Activated T-cell treated with anti-CD3 and anti-CD28 coated beads, Interleukin-2, amount 50 U/mL, for 4 hours (primary cell): ENCODE measurements at places on chromosomes 3 and 15. TPM values are rescaled to one million over a fixed set of nuclear protein-coding genes. Genes with fewer than 3 reads are reported as not detected.

DNA sequence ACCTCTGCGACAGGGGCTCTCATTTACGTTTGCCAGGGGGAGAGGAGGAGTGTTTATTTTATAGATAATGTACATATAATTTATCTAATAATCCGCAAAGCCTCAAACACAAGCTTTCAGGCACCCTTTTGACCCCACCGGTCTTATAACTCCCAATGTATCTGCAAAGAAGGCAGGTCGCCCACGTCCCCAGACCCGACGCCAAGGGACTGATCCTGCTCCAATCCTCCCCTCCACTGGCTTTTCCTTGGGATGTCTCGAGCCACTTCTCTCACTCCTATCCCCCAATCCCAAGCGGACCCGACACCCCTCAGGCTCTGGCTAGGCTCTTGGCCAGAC is 452 bp downstream of the DCP1A start:
- no peak for DNase-seq

DNA sequence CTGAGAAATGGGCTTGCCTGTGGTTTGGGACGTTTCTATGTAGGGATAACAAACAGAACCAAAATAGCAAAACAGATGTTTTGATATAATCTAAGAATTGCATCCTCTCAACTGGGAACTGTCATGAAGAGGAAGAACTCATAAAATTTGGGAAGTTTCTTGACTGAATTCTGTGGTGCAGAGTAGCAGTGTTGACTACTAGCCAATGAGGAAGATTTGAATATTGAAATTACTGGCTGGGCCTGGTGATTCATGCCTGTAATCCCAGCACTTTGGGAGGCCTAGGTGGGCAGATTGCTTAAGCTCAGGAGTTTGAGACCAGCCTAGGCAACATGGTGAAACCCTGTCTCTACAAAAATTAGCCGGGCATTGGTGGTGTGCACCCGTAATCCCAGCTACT is 42.2 kb downstream of the ZNF609 start:
- no peak for DNase-seq

GRCh38 chr3:111594781-111595180 is 365 bp downstream of the ZBED2 start:
- DNase-seq, result no peak

DNA sequence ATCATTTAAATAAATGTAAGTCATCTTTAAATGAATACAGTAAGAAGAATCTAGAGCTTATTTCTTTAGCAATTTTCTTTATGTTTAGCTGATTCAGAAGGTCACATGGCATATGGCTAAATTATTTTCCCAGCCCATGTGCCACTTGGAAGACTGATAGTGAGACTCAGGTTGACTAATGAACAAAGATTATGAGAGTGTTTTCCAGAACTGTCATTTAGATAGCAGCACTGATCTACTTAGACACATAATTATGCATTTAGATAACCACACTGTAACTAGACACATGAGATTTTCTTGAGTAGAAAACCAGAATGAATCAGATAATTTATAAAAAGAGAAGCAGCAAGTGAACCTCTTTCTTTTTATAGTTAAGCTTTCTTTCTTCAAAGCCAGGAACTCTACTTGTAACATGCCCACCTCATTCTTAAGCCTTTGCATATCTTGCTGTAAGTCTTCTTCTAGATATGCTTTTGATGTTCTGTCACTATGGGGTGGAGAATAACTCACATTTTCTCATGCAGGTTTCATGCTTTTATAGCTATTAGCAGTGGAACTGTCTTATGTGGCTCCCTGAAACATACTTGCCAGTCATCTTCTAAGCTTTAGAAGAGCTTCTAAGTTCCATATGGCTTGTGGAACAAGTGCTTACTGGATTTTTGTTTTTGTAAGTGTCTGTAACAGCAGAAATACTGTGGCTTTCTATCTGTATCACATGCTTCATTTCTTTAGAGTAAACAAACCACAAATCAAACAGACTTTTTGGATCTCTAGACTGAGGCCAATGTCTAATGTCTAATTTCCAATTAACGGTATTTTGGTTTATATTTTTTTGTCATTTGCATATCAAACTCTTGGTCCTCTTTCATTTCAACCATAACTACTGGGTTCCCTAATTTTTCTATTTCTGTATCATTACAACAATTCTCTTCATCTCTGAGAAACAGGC is 101.4 kb downstream of the LMLN start:
- DNase-seq, result no peak

Gene LINGO1
- not detected for total RNA-seq

- no peak for DNase-seq
Measured at GRCh38 chr15:41512940-41513505, 604 bp downstream of the LTK start.

- DNase-seq, result no peak
Measured at GRCh38 chr3:175989161-175989560, 1130.0 kb downstream of the NAALADL2 start.

GRCh38 chr15:69004011-69004410 is 10.5 kb upstream of the NOX5 start:
- DNase-seq, result no peak

Gene UBAP1L
- total RNA-seq, result 5.2 TPM

Gene POLQ
- 4.4 TPM for total RNA-seq

- peak; percentile 5 for DNase-seq
Measured at GRCh38 chr3:143002083-143002712, 828 bp downstream of the U2SURP start.

Gene MYRIP
- total RNA-seq, result not detected

GRCh38 chr3:186315581-186316354 is 46.3 kb downstream of the DGKG start:
- no peak for DNase-seq

GRCh38 chr15:84654689-84655453 is 788 bp upstream of the WDR73 start:
- DNase-seq, result peak; percentile 73

- no peak for DNase-seq
Measured at GRCh38 chr3:128388932-128389331, 77.8 kb downstream of the DNAJB8 start.

DNA sequence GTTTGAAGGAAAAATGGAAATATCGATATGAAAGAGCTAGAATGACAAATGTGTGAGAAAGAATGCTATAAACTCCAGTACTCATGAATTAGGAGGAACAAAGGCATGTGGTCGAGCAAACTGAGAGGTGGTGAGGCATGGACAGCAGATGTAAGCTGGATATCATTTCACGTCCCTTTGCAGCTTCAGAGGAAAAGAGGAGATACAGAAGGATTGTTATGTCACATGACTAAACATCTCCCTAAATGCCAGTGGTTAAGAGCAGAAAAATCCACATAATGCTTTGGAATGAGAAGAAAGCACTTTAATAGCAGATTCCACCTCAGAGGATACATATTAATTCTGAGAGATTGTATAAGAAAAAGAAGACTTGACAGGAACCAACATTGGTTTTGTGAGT is 248.7 kb downstream of the ZIC4 start:
- DNase-seq, result no peak

DNA sequence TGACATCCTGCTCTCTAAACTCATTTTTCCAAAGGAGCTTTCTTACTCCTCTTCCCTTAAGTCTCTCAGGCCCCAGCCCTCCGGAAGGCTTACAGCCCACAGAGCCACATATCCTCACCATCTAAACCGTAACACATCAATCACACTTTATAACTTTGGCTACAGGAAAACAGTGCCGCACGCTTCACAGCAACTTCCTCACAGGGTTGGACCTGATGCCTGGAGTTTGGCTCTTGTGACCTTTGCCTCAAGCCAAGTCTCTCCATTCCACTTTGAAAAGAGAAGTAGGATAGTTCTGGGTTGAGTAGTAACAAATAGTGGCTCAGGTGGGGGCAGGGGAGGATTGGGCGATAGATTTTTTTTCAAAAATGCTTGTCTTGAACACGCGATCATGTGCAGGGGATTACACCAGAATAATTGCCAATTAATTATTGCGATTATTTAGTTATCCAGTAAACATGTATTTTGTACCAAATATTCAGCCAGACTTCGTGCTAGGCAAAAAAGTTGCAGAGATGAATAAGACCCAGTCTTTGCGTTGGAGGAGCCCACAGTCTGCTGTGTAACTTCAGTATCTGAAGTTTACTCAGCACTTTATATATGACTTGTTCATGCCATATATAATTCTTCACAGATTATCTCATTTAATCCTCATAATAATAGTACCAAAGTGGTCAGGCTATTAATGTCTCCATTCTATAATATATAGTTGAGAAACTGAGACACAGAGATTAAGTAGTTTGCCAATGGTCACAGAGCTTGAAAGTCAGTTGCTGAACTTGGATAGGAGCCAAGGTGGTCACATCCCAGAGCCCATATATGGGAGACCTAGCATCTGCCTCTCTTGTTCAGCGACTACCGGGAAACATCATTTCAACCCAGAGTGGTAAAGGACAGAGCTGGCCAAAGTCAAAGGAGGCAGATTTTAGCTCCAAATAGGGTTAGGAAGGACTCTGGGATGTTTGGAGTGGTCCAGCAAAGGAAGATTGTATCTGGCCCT is 2.4 kb upstream of the ETV5 start:
- no peak for DNase-seq

Gene TGM5
- total RNA-seq, result not detected

Gene SLC6A11
- not detected for total RNA-seq

Gene PPP1R14D
- total RNA-seq, result not detected

DNA sequence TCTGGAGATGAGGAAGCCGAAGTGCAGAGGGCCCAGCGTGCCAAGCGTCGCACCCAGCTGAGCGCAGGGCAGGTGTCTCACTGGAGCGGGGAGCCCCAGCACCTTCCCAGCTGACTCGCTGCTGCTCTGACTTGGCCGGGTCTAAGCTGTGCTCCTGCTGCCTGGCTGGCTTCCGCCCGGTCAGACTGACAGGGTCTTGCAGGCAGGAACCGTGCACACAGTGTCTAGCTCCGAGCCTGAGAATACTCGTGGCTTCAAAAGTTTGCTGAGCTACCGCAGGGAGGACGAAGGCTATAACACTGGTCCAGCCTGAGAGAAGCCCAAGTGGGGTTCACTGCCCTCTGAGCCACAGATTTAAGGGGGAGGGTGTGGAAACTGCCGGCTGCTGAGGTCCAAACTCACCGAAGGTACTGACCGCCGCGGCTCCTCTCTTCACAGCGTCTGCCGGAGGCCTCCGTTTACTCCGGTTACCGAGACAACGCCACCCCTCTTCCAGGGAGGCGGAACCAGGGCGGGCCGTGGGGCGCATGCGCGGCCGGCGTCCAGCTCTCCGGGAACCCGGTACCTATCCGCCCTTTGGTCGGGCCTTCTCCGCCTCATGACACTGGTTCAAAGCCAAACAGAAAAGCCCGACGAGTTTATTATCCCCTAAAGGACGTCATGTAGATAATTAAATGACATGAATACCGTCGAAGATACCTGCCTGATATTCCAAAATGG is at the start of gene CFAP44:
CFAP44 (minus strand) TSS at position 443 of the 720 bp plus-strand sequence. CDS start 7,829 bp downstream, outside the sequence.
- peak; percentile 45 for DNase-seq

DNA sequence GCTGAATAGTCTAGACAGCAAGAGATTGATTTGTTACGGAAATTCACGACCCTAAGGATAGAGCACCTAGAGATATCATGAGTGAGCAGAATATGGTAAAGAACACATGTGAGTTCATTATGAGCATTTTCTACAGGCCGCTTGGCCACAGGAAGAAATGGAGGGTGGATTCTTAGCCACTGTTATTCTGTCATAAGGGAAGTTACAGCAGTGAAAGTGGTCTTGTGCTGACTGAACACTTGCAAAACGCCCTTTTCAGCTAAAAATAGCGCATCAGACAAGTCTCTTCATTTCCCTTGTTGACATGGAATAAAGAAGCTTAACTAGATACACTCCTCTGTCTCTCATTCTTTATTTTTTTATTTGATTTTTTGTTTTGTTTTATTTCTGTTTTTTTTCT is 19.8 kb downstream of the DGKG start:
- no peak for DNase-seq

- DNase-seq, result no peak
Measured at GRCh38 chr3:173912126-173912525, 514.6 kb downstream of the NLGN1 start.

GRCh38 chr15:82072926-82073537 is 27.2 kb upstream of the MEX3B start:
- no peak for DNase-seq

DNA sequence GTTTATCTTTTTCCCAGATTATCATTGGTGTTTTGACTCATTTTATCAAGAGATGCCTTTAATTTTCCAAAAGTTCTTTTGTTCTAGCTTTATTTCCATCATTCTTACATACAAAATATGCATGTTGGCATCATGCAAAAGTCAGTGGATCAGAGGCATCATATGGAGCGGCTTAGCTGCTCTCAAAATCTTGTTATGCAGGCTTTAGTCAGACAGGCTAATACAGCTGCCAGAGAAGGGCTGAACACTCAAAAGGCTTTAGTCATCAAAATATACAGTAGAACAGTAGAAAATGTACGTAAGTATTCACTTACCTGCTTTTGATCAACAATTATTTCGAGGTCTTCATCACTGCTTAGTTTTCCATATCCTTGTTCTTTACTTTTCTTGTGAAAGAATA is 65.5 kb downstream of the PEX5L start:
- DNase-seq, result no peak

Gene MEGF11
- total RNA-seq, result not detected

Gene LIPH
- 0.05 TPM for total RNA-seq

Gene CYP1A2
- 0.08 TPM for total RNA-seq

DNA sequence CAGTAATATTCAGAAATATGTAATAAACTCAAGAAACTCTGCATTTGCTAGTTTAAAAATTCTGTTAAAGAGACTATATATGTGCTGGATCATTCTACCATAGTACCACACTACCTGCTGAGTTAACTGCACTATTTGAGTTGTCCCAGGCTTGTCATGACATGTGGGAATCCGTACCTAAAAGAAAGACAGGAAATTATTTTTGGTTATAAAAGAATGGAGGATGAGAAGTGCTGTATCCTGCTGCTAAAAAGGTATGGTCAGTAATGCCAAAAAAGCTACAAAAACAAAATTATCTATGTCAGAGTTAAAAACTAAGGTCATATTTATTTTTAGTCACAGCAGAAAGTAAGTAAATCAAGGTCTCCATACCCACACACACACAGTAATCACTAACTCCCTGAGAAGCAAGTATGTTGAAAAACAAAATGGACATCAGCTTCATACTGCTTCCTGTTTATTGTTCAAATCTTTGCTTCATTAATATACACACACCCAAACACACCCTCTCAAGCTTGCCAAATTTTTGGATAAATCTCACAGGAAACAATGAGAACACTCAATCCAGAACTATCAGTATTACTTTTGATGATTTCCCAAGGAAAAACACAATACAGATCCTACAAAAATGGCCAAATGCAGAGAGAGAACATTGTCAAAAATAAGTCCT is 33.7 kb downstream of the DENND6A start:
- DNase-seq, result no peak

- no peak for DNase-seq
Measured at GRCh38 chr3:2362122-2362521, 263.5 kb downstream of the CNTN4 start.

- peak; percentile 51 for DNase-seq
Measured at GRCh38 chr15:31483053-31483985, 156.7 kb downstream of the KLF13 start.

- DNase-seq, result no peak
Measured at GRCh38 chr15:67543348-67543718, 830 bp downstream of the MAP2K5 start.

GRCh38 chr3:100971798-100972197 is 21.4 kb downstream of the ABI3BP start:
- no peak for DNase-seq

GRCh38 chr3:156358232-156358631 is 196.7 kb downstream of the SSR3 start:
- DNase-seq, result no peak

Gene UCN2
- 0.13 TPM for total RNA-seq

Gene DCBLD2
- 2.2 TPM for total RNA-seq

GRCh38 chr15:41997845-41998244 is 23.0 kb downstream of the PLA2G4E start:
- no peak for DNase-seq

Gene VWA5B2
- total RNA-seq, result not detected
